Fibroblast of skin of left biceps (primary cell): ENCODE measurements at places on chromosomes 13 and 19.

GRCh38 chr13:47332149-47332548 lies 435.3 kb upstream of the HTR2A start:
- peak; percentile 25 for DNase-seq

- DNase-seq, result no peak
These were observed 139.4 kb downstream of the HS6ST3 start for GRCh38 chr13:96229356-96229755.

- DNase-seq, result no peak
These were observed 30.2 kb downstream of the C2CD4C start for GRCh38 chr19:378706-379105.

GRCh38 chr13:99346335-99347042 lies 39.3 kb upstream of the GPR183 start:
- DNase-seq, result no peak

DNA sequence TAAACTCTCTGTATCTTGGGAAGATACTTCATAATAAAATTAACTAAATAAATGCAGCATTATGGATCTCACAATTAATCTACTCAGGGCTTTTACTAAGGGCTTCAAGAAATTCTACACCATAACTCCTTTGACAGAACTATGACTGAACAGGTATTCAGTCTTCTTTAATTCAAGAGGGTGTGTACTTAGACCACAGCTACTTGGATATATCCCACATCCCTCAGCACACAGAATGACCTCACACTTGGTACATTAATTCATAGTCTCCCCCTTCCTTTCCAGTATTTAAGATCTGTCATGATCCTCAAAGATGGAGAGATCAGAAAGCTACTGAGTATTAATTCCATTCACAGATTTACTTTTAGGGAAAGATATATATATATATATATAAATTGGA lies 11.6 kb downstream of the DIAPH3 start:
- DNase-seq, result no peak

DNA sequence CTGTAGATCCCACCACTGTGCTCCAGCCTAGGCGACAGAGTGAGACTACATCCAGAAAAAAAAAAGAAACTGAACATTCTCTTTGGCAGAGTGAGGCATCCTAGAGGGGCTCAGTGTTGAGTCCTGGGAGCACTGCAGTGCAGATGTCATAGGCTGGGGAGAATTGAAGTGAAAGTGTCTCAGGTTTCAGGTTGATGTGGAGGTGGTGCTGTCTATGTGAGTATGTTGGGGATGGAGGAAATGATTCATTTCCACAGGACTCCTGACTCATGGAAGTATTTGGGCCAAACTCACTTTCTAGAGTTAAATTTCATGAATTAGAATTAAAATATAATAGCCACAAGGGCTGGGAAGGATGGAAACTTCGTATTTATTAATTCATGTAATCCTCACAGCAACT lies 134.4 kb upstream of the TSC22D1 start:
- DNase-seq, result peak; percentile 82

- no peak for DNase-seq
These were observed 62.8 kb downstream of the PEPD start for GRCh38 chr19:33458807-33459206.

DNA sequence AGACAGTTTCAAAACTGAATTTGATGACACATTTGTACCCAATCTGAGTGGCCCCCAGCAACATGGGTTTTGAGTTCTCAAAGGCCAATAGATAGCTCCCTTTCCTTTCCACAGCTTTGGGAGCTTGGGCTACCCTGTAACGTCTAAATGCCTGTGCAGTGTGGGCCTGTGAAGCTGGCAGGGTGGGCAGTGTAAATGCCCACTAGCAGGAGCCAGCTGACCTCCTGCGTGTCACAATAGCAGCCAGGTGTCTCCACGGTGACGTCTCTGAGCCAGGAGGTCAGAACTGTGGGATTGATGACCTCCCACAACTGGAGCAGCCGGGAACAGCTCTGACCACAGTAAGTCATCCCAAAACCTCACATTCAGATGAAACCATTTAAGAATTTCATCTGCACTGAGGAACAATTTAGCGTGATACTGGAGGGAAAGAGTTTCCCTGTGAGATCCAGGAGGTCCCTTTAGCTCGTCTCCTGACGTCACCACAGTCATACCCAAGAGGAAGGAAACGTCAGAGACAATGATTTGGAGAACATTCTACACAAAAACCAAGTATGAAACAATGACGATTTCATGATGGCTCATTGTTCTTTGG lies at the start of gene IPO5:
Gene IPO5, plus strand, starts transcription at position 300 of the 595 bp plus-strand sequence. CDS start 23,022 bp downstream, outside the sequence.
- no peak for DNase-seq

- DNase-seq, result no peak
These were observed 373 bp downstream of the TNFAIP8L1 start for GRCh38 chr19:4639531-4640246.

- no peak for DNase-seq
These were observed 18.0 kb downstream of the ZC3H4 start for GRCh38 chr19:47095476-47096099.

- no peak for DNase-seq
These were observed 23.2 kb upstream of the EPHX3 start for GRCh38 chr19:15255359-15255990.

DNA sequence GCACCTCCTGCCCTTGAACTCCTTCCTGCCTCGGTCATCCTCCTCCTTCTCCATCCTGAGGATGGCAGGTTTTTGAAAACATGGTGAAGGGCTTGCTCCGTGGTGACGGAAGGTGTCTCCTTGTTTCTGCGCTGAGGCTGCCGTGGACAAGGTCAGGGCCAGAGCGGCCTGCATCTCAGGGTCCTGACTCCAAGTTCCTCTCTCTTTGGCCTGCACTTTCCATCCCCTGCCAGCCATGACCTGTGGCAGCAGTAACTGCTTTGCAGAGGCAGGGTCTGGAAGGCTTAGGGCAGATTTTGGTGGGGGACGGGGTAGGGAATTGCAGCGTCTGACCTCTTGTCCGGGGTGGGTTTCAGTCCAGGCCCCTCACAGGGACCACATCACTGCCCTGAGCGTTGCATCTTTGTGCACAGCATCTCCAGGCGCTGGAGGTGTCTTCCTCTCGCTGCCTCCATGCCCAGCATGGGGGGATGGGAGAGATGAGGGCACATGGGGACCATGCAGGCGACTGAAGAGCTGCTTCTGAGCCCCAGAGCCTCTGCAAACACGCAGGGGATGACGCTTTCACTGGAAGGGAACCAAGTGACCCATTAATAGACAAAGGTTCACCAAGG lies 216.8 kb downstream of the TEX29 start:
- DNase-seq, result no peak

- DNase-seq, result no peak
These were observed 2012.6 kb downstream of the PCDH9 start for GRCh38 chr13:65217471-65217995.

DNA sequence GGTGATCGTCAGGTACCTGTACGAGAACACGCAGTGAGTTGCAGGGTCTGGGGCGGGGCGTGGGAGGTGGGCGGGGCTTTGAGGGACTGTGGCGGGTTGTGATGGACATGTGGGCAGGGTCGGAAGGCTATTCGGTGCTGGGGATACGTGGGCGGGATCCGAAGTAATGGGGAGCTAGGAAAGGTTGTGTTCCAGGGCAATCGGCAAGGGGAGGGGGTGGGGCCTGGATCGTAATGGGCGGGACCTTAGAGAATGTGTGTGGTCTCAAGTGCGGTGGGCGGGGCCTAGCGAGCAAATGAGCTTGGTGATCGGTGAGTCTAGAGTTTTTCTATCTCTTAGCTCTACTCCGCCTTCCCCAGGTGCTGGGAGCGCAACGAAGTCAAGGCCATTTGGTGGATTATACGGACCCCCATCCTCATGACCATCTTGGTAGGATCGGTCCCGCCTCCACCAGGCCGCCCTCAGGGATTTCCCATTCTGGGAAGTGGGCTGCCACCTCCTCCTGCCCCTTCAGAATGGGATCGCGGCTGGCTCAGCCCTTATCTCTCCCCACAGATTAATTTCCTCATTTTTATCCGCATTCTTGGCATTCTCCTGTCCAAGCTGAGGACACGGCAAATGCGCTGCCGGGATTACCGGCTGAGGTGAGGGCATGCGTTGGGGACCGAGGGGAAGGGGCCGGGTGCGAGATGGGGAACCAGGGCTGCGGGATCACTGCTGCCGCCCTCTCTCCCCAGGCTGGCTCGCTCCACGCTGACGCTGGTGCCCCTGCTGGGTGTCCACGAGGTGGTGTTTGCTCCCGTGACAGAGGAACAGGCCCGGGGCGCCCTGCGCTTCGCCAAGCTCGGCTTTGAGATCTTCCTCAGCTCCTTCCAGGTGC lies 9.6 kb downstream of the GIPR start:
- no peak for DNase-seq

DNA sequence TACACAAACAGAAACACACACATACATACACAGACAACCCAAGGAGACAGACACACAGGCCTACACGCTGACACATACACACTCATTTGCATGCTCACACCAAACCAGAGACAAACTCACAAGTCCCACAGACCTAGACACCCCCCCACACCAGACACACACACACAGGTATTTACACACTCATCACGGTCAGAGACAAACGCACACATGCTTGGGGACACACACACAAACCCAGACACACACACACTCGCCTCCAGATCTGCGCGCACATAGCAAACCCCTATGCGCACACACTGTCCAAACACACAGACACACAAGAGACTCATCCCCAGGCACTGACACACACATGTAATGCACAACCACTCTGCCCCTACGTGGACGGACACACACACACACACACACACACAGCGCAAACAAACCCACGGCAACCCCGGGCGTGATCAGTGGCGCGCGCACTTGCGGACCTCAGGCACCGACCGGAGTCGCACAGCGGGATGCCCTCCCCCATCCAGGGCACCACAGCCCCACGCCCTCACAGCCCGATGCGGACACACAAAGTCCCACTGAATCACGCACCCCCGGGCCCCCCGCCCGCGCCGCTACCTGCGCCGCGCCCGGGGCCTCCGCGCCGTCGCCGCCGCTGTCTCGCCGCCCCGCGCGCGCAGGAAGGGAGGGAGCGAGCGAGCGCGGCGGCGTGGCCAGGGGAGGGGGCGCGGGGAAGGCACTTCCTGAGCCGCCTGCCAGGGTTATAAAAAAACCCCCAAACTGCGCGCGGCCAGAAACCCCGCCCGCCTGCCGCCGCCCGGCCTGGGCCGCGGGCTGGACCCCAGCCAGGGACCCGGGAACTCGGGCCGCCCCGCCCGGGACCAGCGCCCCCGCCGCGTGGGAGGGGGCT lies at the start of gene ADAMTS10:
Gene ADAMTS10, minus strand, starts transcription at position 675 of the 895 bp plus-strand sequence. CDS start 5,005 bp downstream, outside the sequence.
- DNase-seq, result no peak

DNA sequence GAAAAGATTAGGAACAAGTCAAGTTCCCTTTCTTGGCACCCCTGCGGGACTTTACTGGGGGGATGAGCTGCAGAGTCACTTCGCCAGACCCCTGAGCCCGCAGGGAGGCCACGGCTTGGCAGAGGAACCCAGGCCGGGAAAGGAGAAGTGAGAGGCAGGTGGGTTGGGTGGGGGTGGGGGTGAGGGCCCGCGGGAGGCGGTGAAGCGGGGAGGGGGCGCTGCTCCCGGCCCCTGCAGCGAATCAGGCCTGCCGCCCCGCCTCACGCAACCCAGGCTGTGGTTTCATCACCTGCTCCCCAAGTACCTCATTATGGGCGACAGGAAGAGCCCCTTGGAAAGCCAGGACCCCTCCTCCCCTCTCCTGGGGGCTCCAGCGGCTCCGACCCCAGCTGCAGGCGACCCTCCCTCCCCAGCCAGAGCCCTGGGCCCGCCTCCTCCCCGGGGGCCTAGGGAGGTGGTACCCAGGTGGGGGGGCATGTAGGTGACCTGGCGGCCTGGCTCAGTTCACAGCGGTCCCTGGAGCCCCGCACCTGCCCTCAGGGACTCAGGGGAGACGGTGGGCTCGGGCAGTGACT lies 9.5 kb downstream of the MEF2B start:
- DNase-seq, result no peak

- no peak for DNase-seq
These were observed 4.3 kb downstream of the CD209 start for GRCh38 chr19:7742991-7743390.

- DNase-seq, result no peak
These were observed 34.6 kb upstream of the FARP1 start for GRCh38 chr13:98108341-98108740.

GRCh38 chr13:99403458-99403971 lies 96.3 kb upstream of the GPR183 start:
- DNase-seq, result no peak

GRCh38 chr13:113741191-113741668 lies 17.8 kb upstream of the TMEM255B start:
- no peak for DNase-seq

GRCh38 chr13:44801990-44802389 lies 187.3 kb downstream of the NUFIP1 start:
- DNase-seq, result peak; percentile 76

DNA sequence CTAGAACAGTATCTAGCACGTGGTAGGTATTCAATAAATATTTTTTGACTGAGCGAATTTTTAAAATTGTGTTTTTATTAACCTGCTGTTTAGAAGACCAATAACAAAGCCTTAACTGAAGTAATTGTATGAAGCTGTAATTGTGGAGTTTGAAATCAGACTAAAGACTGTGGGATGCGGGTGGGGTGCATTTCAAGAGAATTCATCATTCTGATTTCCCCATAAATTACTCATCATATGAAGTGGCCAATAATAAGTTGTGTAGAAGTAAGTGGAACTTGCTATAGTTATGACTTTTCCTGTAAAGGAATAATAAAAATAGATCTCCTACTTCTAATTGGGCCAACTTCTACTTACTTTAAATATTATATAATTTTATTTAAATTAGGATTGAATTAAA lies 449.3 kb downstream of the PCDH9 start:
- no peak for DNase-seq

DNA sequence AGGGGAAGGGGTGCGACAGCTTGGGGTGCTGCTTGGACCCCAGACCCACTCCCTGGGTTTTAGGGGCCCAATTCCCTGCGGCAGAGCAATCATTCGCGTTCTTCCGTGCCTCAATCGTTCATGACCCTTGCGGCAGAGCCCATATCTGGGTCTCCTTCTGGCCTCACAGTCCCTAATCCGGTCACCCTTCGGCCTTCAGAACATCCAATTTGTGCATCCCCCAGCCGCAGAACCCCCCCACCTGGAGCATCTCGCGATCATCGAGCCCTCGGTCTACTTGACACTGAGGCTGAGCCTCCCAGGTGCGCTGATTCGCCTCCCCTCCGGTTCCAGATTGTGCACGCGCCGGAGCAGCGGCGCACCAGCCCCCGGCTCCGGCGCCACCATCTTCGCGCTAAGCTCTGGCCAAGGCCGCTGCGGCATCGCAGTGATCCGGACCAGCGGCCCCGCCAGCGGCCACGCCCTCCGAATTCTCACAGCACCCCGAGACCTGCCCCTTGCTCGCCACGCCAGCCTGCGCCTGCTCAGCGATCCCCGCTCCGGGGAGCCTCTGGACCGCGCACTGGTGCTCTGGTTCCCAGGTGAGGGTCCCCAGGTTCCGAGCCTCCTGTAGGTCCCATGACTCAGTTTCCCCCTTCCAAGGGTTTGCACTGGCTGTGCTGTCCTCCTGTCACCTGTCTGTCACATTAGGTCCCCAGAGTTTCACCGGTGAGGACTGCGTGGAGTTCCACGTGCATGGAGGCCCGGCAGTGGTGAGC lies 501 bp downstream of the GTPBP3 start:
- DNase-seq, result no peak

DNA sequence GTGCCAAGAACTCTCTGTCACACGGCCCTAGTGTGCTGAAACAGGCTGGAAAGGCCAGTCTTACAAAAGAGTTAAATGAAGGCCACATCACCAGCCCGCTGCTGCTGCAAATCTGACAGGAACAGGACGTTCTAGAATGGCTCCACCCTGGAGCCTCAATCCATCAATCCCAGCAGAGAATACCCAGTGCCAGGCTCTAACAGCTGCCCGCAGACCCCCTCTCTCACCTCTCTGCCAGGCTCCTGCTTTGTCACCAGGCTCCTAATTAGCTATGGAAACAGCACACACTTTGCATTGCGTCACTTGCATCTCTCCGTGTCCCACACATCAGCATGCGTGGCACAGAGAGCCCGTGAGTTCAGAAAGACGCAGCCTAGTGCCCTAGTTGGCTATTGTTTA lies 314.1 kb downstream of the FOXO1 start:
- DNase-seq, result no peak
